Cortex of kidney (tissue), 1 donor: ENCODE measurements at places on chromosomes 4 and X.

DNA sequence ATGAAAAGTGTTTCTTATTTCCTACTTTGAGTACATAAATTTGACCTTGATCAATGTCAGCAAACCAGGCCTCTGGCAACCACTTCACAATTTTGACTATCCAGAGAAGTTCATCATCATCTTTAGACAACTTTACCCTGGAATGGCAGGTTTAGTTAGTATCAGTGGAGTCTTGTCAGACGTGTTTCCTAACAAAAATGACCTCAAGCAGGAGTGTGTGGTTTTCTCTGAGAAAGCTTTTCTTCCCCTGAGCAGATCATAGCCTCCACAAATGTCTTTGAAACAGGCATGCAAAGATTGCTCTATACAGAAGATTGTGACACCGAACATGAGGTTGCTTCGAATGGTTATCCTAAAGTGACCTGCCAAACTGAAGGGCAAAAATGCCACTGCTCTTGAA, 642.3 kb downstream of the RPA4 start:
- no peak for DNase-seq

GRCh38 chrX:136250191-136251040, 784 bp downstream of the MAP7D3 start:
- no peak for DNase-seq

- DNase-seq = no peak
These were observed 155.7 kb upstream of the JADE1 start for GRCh38 chr4:128653527-128654444.

- DNase-seq = no peak
These were observed 160.5 kb downstream of the RASL11B start for GRCh38 chr4:53022513-53023100.

- no peak for DNase-seq
These were observed 81.0 kb downstream of the ADGRA3 start for GRCh38 chr4:22434895-22435294.

- no peak for DNase-seq
These were observed 47.3 kb downstream of the TSPAN5 start for GRCh38 chr4:98610926-98611676.

- DNase-seq = no peak
These were observed 16.4 kb downstream of the BANK1 start for GRCh38 chr4:101806914-101807313.

GRCh38 chr4:67106861-67107460, 438.3 kb downstream of the CENPC start:
- no peak for DNase-seq

GRCh38 chr4:184097241-184097605, 120.5 kb downstream of the ENPP6 start:
- DNase-seq = no peak

DNA sequence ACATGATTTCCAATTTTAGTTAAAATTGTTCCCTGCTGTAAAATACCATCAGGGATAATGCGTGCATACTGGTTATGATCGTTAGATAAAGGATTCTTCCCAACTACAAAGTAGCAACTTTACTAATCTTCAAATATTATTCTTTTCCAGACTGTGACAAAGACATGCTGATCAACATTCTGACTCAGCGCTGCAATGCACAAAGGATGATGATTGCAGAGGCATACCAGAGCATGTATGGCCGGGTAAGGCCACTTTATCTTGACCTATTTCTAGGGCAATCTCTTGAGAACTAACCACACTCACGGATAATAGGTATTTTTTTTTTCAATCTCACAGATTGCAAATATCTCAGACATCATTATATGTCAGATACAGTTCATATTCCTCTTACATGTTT, 47.0 kb downstream of the ANXA10 start:
- no peak for DNase-seq

- DNase-seq = no peak
These were observed 26.2 kb upstream of the PNPLA4 start for GRCh38 chrX:7953446-7953845.

DNA sequence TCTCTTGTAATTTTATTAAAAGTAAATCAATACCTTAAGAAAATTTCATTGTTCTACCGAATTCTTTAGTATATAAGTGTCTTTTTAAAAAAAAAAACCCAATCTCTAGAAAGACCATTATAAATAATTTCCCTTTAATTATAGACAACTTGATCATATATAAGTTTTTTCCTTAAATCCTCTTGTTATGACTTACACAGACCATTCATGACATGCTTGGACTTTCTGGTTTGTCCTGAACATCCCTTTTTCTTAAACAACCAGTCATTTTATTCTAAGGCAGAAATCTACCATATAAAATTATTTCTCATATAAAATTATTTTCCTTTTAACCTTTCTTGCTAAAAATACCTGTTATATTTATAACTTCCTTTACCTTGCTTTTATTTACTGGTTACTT, 15.4 kb upstream of the FHDC1 start:
- DNase-seq = no peak

GRCh38 chr4:54539500-54540029, 118.2 kb upstream of the KIT start:
- DNase-seq = no peak

- DNase-seq = no peak
These were observed 45.2 kb downstream of the CCDC158 start for GRCh38 chr4:76375703-76376102.

- no peak for DNase-seq
These were observed 17.5 kb downstream of the PTTG2 start for GRCh38 chr4:37977471-37978247.

DNA sequence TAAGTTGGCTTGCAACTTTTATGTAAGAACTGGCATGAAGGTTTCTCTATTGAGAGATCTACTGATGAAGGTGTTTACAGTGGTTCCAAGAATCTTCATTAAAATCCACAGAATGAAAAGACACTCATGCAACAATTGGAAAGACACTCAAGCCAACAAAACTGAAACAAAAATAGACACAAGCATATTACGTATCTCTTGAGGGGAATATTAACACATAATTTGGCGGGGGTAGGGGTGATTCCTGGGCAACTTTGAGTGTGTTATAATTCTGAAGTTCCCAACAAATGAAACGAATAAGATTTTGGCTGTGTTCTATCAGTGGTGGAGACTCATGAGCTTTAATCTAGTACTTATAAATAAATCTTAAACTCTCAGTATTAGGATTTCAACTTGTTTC, 75.1 kb downstream of the SPATA18 start:
- no peak for DNase-seq

DNA sequence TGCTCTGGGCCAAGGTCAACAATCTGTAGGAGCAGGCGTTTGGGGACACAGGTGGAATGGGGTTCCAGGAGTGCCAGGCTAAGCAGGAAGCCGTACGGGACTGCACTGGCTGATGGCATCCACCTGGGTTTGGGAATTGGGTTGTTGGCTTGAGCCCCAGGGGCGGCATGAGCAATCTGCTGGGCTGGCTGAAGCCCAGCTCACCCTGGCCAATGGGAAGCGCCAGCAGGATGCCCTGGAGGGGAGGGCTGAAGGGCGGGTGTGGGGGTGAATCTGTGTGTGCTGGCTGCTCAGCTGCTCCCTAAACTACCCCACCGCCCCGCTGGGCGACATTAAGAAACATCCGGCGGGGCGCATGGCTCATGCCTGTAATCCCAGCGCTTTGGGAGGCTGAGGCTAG, 8.9 kb upstream of the RGS12 start:
- DNase-seq = no peak
